H1 (cell line): ENCODE measurements at places on chromosomes 12 and 14.

DNA sequence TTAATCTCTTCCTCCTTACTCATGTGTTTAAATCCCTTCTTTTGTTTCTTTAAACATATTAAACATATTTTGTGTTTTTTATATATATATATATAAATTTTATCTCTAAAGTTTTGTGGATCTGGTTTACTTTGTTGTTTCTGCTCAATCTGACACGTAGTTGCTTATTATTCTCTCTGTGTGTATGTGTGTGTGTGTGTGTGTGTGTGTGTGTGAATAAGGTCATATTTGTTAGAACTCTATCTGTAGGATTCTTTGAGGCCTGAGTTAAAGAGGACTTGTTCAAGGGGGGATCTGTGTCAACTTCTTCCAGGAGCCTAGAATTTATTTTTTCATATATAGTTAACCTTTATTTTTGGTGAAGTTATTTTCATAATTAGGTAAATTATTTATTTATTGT is 2.7 kb downstream of the GPR65 start:
- no peaks in the 10 kb centered on the region for H3K4me1 ChIP-seq
- H3K27ac ChIP-seq = no peak overlapping the region
- H3K27me3 ChIP-seq = no peaks in the 10 kb centered on the region
- H3K4me3 ChIP-seq = no peak overlapping the region
- H3K36me3 ChIP-seq = no peaks in the 10 kb centered on the region
- DNase-seq = no peak

DNA sequence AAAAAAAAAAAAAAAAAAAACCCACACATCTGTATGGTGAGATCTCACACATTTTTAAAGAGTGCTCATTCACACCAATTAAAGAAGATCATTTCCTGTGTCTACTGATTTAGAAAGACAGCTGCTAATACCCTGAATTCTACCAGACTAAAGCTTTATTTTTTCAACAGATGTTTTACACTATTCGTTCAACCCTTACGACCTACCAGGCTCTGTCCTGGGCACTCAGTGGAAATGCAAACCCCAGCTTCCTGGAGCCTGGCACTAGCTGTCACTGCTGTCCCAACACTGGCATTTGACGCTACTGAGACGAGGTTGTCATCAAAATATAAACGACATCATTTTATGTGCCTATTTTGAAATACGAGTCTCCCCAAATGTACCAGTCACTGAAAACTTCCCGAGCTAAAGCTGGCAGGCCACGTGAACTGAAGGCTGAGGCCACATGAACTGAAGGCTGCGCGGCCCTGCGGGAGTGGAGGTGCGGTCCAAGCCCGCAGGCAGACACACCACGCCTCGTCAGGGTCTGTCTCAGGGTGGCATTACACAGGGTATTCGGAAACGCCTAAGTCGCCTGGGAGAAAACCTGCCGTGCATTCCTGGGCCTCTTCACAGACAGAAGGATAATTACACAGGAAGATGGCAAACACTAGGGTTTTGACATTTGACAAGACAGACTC is 27.2 kb downstream of the SLC15A4 start:
- H3K27ac ChIP-seq = no peak overlapping the region
- H3K36me3 ChIP-seq = peaks cover 70% of the 10 kb centered on the region
- H3K4me3 ChIP-seq = no peak overlapping the region
- peaks cover 12% of the 10 kb centered on the region for H3K4me1 ChIP-seq
- DNase-seq = no peak

- no peak overlapping the region for H3K4me3 ChIP-seq
- peaks cover 19% of the 10 kb centered on the region for H3K4me1 ChIP-seq
- no peak for DNase-seq
- H3K27ac ChIP-seq = no peak overlapping the region
- no peaks in the 10 kb centered on the region for H3K36me3 ChIP-seq
Observed at GRCh38 chr12:117045160-117046010, 53.8 kb downstream of the TESC start.

DNA sequence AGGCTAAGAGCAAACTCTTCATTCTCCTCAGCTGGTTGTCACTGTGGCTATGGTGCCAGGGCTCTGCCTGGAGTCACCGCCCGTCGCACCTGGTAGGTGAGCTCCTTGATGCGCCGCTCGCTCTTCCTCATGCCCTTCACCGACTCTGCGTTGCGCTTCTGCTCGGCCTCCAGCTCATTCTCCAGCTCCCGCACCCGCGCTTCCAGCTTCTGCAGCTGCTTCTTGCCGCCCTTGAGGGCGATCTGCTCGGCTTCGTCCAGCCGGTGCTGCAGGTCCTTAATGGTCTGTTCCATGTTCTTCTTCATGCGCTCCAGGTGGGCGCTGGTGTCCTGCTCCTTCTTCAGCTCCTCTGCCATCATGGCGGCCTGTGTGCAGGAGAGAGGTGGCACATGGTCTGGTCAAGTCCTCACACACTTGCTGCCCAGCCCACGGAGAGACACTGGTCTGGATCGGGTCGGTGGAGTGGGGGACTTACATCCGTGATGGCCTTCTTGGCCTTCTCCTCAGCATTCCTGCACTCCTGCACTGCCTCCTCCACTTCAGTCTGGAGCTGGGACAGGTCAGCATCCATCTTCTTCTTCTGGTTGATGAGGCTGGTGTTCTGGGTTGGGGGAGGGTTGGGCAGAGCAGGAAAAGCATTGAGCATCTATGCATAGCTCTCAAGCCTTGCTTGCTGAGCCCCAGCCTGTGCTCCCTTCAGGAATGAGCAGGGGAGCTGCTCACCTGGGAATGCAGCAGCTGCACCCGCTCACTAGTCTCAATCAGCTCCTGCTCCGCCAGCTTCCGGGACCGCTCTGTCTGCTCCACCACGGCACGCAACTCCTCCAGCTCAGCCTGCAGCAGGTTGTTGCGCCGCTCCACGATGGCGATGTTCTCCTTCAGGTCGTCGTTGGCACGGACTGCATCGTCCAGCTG is 7.1 kb upstream of the MYH6 start:
- H3K27ac ChIP-seq = no peak overlapping the region
- no peaks in the 10 kb centered on the region for H3K36me3 ChIP-seq
- H3K27me3 ChIP-seq = no peaks in the 10 kb centered on the region
- no peaks in the 10 kb centered on the region for H3K4me1 ChIP-seq
- H3K4me3 ChIP-seq = no peak overlapping the region

DNA sequence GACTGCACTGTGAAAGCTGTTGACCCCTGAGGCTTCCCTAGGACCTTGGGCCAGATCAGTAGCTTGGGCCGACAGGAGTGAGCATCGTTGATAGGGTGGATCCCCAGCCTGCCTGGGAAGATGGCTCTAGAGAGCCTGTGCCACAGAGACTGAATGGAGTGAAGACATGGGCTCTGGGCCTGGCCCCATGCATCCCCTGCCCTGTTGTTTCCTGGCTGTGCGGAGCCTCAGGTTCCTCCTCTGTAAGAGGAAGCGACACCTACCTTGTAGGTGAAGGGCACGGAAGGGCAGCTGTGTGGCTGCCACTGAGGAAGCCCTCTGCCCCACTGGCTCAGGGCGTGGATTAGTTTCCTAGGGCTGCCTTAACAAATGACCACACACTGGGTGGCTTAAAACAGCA is 23.9 kb downstream of the PLEKHG3 start:
- no peaks in the 10 kb centered on the region for H3K27me3 ChIP-seq
- H3K4me1 ChIP-seq = peaks cover 38% of the 10 kb centered on the region
- H3K36me3 ChIP-seq = peaks cover 41% of the 10 kb centered on the region
- no peak for DNase-seq
- H3K4me3 ChIP-seq = no peak overlapping the region

DNA sequence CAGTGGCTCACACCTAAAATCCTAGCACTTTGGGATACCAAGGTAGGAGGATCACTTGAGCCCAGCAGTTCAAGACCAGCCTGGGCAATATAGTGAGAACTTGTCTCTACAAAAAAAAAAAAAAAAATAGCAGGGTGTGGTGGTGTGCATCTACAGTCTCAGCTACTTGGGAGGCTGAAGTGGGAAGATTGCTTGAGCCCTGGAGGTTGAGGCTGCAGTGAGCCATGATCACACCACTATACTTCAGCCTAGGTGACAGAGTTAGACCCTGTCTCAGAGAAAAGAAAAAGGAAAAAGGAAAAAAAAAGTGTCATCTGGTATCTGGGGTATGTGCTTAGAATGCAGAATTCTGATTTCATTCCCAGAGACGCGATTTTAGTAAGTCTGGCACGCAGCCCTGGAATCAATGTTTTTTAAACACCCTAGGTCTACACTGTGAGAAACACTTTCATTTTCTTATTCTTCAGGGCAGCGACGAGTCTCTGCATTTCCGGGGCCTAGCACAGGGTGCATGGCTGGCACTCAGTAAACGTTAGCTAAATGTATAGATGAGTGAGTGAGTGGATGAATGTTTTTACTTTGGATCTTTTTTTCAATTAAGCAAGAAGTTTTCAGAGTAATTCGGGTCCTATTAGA is 243.8 kb upstream of the PWP1 start:
- no peaks in the 10 kb centered on the region for H3K27me3 ChIP-seq
- H3K4me1 ChIP-seq = peaks cover 3% of the 10 kb centered on the region; the same call in 1 of the 2 replicates
- no peak overlapping the region for H3K4me3 ChIP-seq
- DNase-seq = no peak
- H3K36me3 ChIP-seq = no peaks in the 10 kb centered on the region
- no peak overlapping the region for H3K27ac ChIP-seq

GRCh38 chr12:129651951-129652350 is 251.9 kb downstream of the TMEM132D start:
- H3K36me3 ChIP-seq = no peaks in the 10 kb centered on the region
- no peak for DNase-seq
- H3K4me3 ChIP-seq = no peak overlapping the region
- H3K27ac ChIP-seq = no peak overlapping the region
- H3K27me3 ChIP-seq = no peaks in the 10 kb centered on the region
- peaks cover 1% of the 10 kb centered on the region; the same call in 1 of the 2 replicates for H3K4me1 ChIP-seq

- H3K36me3 ChIP-seq = no peaks in the 10 kb centered on the region
- H3K27ac ChIP-seq = no peak overlapping the region
- H3K27me3 ChIP-seq = no peaks in the 10 kb centered on the region
- H3K4me1 ChIP-seq = no peaks in the 10 kb centered on the region
- DNase-seq = no peak
- no peak overlapping the region for H3K4me3 ChIP-seq
Observed at GRCh38 chr14:81331229-81332021, 68.7 kb downstream of the STON2 start.

GRCh38 chr12:106994579-106995220 is 7.8 kb upstream of the MTERF2 start:
- H3K4me3 ChIP-seq = no peak overlapping the region
- no peaks in the 10 kb centered on the region for H3K27me3 ChIP-seq
- H3K4me1 ChIP-seq = no peaks in the 10 kb centered on the region
- H3K36me3 ChIP-seq = no peaks in the 10 kb centered on the region; the same call in 1 of the 2 replicates
- no peak for DNase-seq

DNA sequence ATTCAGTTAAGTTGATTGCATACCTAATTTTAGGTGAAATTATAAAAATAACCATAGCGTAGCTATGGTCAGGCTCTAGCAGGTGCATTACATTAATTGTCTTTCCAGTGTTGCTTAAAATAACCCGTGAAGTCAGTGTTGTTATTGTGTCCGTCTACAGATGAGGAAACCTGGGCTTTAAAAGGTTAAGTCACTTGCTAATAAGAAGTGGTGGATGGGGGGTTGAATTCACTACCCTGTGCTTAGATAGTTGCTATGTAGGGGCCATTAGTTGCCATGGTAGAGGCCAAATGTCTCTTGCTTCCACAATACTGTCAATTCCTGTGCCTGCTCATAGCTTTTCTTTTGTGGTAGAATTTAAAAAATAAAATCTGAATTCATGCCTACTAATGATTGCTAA is 174.8 kb downstream of the PELI2 start:
- DNase-seq = no peak
- H3K36me3 ChIP-seq = peaks cover 9% of the 10 kb centered on the region; the same call in 1 of the 2 replicates
- no peaks in the 10 kb centered on the region for H3K4me1 ChIP-seq
- H3K27me3 ChIP-seq = no peaks in the 10 kb centered on the region

GRCh38 chr12:18861287-18861858 is 123.5 kb downstream of the CAPZA3 start:
- H3K36me3 ChIP-seq = no peaks in the 10 kb centered on the region
- no peak for DNase-seq
- no peak overlapping the region for H3K4me3 ChIP-seq
- H3K27ac ChIP-seq = no peak overlapping the region

DNA sequence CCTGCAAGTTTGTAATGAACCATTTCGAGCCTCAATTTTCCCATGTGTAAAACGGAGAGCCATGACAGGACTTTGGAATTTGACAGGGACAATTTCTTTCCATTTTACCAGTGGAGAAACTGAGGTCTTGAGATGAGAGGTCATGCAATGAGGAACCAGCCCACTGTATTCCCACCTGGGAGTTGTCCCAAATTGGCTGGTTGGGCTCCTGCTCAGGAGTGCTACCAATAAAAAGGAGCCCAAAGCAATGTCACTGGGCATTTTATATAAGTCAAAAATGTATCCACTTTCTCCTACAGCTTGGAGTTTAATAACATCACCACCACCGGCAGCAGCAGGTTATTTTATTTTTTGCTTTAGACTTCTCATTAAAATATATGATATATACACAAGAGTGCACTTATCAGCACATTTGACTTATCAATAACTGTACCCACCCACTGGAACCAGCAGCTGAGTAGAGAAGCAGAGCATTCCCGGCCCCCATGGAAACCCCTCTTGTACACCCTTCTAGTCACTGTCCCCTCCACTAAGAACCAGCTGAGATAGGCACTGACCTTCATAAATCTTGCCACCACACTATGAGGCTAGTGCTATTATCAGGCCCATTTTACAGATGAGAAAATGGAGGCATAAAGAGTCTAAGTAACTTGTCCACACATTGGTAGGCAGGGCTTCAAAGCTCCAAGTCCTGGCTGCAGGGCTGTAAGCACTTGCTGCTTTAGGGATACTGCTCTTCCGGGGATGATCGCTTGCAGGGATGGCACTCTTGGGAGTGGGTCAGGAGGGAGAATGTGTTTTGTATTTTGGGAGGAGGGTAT is 25.3 kb upstream of the RBM19 start:
- H3K27ac ChIP-seq = no peak overlapping the region
- no peaks in the 10 kb centered on the region for H3K27me3 ChIP-seq
- no peak for DNase-seq
- H3K36me3 ChIP-seq = no peaks in the 10 kb centered on the region
- H3K4me3 ChIP-seq = no peak overlapping the region

DNA sequence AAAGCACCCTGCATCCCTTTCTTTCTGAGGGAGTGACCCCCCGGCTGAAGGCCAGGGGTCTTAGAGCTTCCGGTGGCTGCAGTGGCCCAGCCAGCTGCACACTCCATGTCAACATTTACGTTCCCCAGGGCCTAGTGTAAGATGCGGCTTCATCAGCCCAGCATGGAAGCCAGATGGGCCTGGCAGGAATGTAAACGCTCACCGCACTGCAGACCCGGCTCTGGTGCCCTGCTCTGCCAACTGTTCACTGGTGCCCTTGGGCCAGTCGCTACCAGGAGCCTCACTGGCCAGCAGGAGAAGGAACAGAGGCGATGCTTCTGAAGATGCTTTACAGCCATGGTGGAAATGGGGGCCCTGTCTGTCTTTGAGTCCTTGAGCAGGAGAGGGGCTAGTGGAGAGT is 8.6 kb upstream of the TMEM119 start:
- H3K4me1 ChIP-seq = peaks cover 8% of the 10 kb centered on the region
- no peak for DNase-seq
- no peak overlapping the region for H3K27ac ChIP-seq
- no peak overlapping the region for H3K4me3 ChIP-seq
- no peaks in the 10 kb centered on the region for H3K36me3 ChIP-seq

GRCh38 chr12:122166422-122167349 is 7.3 kb downstream of the IL31 start:
- H3K4me1 ChIP-seq = no peaks in the 10 kb centered on the region
- H3K27ac ChIP-seq = no peak overlapping the region
- DNase-seq = no peak
- no peaks in the 10 kb centered on the region for H3K27me3 ChIP-seq
